ENCODE measurements at places on chromosomes 3 and 15. TPM values are rescaled to one million over a fixed set of nuclear protein-coding genes. Genes with fewer than 3 reads are reported as not detected.

Gene STIMATE
- total RNA-seq: 22.4 TPM

Gene PIERCE2
- total RNA-seq: 0.35 TPM

Gene IL16
- total RNA-seq: 319 TPM

Gene MAP6D1
- total RNA-seq: 0.58 TPM

Gene ROPN1B
- not detected for total RNA-seq

Gene CD80
- total RNA-seq: 14.4 TPM

Gene DNAJA4
- total RNA-seq: 24.2 TPM

Gene GABRR3
- not detected for total RNA-seq

Gene BCL6
- 36.3 TPM for total RNA-seq

Gene SORD
- 5.7 TPM for total RNA-seq

Gene GP5
- total RNA-seq: 4.9 TPM

Gene BFSP2
- not detected for total RNA-seq

Gene IL20RB
- 1.5 TPM for total RNA-seq

Gene MASP1
- total RNA-seq: not detected

Gene EXD1
- not detected for total RNA-seq
